ENCODE measurements at places on chromosomes 16 and 17.

DNA sequence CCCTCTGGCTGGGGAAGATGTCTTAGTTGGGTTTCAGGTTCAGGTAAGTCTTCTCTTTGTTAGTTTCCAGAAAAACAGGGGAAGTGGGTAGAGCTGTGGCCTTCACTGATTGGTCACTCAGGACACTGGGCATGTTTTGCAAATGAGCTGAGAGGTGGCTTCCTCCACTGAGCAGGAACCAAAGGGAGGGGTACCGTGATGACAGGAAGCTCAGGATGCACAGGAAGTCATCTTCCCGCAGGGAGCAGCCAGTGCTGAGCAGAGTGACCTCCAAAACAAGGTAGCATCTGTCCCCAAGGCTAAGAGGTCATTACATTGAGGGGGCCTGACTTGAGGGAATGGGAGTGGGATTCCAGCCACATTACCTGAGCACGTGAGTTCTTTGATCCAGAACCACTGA, 5.6 kb downstream of the NT5C start:
- H3K27me3 ChIP-seq = no peaks in the 10 kb centered on the region
- H3K4me1 ChIP-seq = peaks cover 22% of the 10 kb centered on the region
- peaks cover 22% of the 10 kb centered on the region for H3K36me3 ChIP-seq

DNA sequence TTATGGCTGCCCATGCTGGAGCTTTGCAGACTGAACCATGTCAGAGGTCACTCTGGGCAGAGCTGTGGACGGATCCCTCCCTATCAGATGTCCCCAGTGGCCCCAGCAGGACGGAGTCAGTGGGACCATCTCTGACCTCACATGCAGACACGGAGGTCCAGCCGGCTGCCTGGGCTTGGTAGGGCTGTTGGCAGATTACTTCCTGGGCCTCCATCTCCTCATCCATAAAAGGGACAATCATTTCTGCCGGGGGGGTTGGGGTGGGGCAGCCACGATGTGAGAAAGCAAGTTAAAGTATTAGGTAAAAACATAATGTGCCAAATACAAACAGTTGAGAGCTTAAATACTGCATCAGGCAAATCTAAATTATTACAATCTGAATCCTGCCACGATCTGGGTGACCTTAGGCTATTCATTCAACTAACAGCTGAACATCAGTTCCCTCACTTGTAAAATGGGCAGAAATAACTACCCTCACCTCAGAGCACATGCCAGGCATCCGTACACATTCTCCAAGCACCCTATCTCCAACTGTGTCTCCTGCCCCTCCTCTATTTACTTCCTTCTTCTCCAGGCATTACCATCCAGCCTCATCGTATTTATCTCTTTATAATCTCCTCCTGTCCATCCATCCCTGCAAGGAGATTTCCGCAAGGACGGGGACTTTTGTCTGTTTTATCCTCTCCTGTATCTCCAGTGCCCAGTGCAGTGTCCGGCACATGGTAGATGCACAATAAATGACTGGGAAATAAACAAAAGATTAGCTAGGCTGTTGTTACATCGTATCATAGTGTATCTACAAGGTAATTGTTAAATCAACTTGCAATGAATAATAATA, 192.3 kb upstream of the FOXF1 start:
- H3K36me3 ChIP-seq = no peaks in the 10 kb centered on the region
- H3K27me3 ChIP-seq = peaks cover 61% of the 10 kb centered on the region
- DNase-seq = no peak
- H3K4me1 ChIP-seq = no peaks in the 10 kb centered on the region

DNA sequence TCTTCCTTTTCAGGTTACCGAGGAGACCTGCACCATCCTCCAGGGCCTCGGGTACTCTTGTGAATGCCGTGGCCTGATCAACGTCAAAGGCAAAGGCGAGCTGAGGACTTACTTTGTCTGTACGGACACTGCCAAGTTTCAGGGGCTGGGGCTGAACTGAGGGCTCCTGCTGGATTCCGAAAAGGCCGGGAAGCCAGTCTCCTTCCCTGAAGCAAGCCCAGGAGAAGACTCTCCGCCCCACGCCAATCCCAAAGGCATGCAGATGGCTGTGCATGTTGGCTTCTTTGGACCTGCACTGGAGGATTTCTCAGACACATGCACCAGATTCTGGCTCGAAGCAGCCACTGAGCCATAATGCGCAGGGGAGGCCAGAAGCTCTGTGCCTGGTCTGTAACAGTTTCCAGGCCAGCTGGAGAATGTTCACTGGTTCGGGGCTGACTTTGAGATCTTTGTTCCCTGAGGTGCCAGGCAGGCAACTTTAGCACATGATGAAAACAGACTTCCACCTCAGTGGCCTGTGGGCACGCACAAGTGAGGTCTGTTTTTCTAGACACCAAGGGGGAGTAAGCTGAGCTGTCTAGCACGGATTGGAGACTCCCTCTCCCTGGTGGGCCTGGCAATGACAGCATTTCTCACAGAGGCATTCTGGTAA, 49.1 kb downstream of the ADCY7 start:
- no peaks in the 10 kb centered on the region for H3K27me3 ChIP-seq
- H3K4me3 ChIP-seq = no peak overlapping the region
- peaks cover 17% of the 10 kb centered on the region for H3K4me1 ChIP-seq
- peak overlapping the region; percentile 0 for H3K27ac ChIP-seq
- DNase-seq = no peak
- peaks cover 79% of the 10 kb centered on the region for H3K36me3 ChIP-seq

DNA sequence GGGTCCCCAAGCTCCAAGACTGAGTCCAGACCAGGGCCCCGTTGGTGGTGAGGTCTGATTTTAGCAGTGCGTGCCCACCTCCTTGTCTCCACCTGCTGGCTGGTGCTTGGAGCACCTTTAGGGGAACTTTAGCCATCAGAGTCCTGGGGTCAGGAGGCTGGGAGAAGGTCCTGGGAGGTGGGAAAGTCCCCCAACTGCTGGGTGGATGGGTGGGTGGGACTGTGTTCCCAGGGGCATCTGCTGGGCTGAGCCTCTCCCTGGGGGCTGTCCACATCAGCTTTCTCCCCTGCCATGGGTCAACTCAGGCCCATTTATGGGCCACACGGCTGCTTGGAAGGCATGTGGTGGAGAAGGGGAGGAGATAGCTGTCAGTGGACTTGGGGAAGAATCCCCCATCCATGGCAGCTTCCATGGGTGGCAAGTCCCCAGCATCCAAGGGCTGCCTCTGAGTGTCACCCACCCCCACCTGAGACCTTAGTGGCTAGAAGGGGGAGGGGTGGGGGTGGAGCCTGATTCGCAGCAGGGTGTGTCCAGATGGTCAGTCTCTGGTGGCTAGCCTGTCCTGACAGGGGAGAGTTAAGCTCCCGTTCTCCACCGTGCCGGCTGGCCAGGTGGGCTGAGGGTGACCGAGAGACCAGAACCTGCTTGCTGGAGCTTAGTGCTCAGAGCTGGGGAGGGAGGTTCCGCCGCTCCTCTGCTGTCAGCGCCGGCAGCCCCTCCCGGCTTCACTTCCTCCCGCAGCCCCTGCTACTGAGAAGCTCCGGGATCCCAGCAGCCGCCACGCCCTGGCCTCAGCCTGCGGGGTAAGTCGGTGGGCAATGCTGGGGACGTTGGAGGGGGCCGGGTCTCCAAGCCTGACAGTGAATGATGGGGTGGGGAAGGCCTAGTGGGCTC, at the start of gene TRPV2:
Gene TRPV2, plus strand, starts transcription at position 541 of the 894 bp plus-strand sequence. CDS start 2,098 bp downstream, outside the sequence.
- H3K27ac ChIP-seq = no peak within 1 kb of the TSS
- H3K4me3 ChIP-seq = peak within 1 kb of the TSS; percentile 42

GRCh38 chr16:81623365-81624102, 155.6 kb upstream of the PLCG2 start:
- peak; percentile 57 for DNase-seq
- H3K27ac ChIP-seq = no peak overlapping the region
- no peak overlapping the region for H3K4me3 ChIP-seq
- H3K36me3 ChIP-seq = peaks cover 5% of the 10 kb centered on the region

GRCh38 chr17:8875436-8875835, 8.0 kb upstream of the PIK3R6 start:
- no peak for DNase-seq
- no peak overlapping the region for H3K4me3 ChIP-seq
- H3K27me3 ChIP-seq = peaks cover 64% of the 10 kb centered on the region
- peaks cover 5% of the 10 kb centered on the region for H3K4me1 ChIP-seq
- no peak overlapping the region for H3K27ac ChIP-seq
- H3K36me3 ChIP-seq = no peaks in the 10 kb centered on the region

DNA sequence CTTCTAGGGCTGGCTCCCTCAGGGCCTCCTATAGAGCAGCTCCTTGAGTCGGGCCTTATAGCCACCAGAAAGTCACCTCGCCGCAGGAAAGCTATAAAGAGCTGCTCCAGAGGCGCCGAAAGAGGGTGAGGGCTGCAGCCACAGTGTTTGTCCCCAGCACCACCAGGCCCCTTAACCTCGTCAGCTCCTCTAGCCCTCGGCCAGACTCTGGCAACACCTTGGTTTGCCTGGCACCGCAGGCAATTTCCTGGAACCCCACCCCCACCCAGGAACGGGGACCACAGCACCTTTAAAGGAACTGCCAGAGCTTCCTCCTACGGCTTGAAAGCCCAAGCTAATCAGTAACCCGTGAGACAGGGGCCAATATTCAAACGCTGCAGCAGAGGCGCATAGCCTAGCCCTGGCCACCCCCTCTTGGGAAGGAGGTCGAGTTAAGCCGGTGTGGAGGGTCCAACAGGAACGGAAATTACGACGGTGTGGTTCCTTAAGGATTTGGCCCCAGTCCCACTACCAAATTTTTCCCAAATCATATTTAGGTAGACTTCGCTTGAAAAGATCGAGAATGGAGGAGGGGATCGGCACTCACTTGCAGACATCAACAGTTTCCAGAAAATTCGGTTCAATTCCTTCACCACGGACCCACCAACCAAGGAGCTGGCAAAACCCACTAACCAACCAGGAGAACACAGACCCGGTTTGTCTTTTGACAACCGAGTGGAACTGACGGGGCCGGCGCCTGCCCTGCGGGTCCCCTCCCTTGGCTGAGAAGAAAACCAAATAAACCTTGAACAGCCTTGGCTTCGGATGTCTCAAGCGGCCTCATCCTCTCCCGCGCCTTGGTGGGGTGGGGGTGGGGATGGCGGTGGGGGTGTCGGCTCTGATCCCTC, 3.0 kb downstream of the HOXB6 start:
- H3K36me3 ChIP-seq = peaks cover 3% of the 10 kb centered on the region
- H3K27ac ChIP-seq = peak overlapping the region; percentile 68
- no peaks in the 10 kb centered on the region for H3K27me3 ChIP-seq
- no peak for DNase-seq

GRCh38 chr16:72837846-72838585, 209.9 kb downstream of the ZFHX3 start:
- peak; percentile 50 for DNase-seq
- no peak overlapping the region for H3K27ac ChIP-seq
- H3K4me1 ChIP-seq = peaks cover 3% of the 10 kb centered on the region
- no peaks in the 10 kb centered on the region for H3K27me3 ChIP-seq
- no peak overlapping the region for H3K4me3 ChIP-seq

GRCh38 chr16:15855704-15856003, 1.2 kb downstream of the MYH11 start:
- no peaks in the 10 kb centered on the region for H3K36me3 ChIP-seq
- H3K27ac ChIP-seq = no peak overlapping the region
- no peak overlapping the region for H3K4me3 ChIP-seq
- H3K4me1 ChIP-seq = peaks cover 15% of the 10 kb centered on the region

GRCh38 chr17:4175921-4176807, 33.2 kb downstream of the CYB5D2 start:
- H3K27ac ChIP-seq = peak overlapping the region; percentile 21
- DNase-seq = no peak
- no peak overlapping the region for H3K4me3 ChIP-seq
- peaks cover 10% of the 10 kb centered on the region for H3K4me1 ChIP-seq
- H3K27me3 ChIP-seq = no peaks in the 10 kb centered on the region

- peaks cover 6% of the 10 kb centered on the region for H3K4me1 ChIP-seq
- H3K36me3 ChIP-seq = no peaks in the 10 kb centered on the region
- no peak within 1 kb of the TSS for H3K27ac ChIP-seq
- DNase-seq = no peak
These were observed at the start of gene SLC6A2 for GRCh38 chr16:55655897-55656681. TSS of gene SLC6A2 (plus strand) at chr16:55655988. CDS start at chr16:55656695, 707 bp downstream.

DNA sequence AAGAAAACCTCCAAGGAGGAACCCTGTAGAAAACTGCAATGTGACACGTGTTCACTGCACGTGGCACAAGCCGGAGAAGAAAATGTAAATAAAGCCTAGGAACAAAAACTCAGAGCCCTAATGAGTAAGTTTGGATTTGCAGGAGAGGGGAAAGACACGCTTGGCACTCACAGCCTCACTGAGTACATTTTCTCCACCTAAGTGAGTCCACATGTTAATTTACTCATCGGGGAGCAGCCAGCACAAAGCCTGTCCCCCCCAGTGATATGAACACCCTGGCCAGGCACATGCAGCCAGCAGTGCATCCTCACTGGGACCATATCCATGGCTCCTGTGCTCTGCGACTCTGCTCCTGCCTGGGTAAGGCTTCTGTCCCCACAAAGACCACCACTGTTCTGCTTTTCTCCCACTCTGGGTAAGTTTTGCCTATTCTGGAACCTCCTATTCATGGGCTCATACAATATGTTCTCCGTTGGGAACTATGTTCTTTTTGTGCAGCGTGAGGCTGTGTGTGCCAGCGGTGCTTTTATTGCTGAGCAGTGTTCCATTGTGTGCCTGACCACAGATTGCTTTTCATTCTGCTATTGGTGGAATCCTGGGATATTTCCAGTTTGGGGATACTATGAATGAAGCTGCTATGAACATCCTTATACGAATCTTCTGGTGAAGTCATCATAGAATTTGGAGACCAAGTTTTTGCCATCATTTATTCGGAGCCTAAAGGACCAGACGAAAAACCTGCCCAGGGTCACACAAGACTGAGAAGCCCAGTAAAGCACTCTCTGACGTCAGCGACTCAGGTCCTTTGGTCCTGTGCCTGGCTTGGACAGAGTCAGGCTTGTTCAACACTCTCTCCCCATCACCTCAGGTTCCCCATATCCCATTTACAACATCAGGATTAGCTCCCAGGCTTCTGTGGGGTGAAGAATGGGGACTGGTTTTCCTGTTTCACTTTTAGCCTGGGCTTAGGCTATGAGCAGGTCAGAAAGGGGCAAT, 53.3 kb downstream of the RNF112 start:
- peaks cover 34% of the 10 kb centered on the region for H3K27me3 ChIP-seq
- H3K36me3 ChIP-seq = no peaks in the 10 kb centered on the region
- H3K27ac ChIP-seq = no peak overlapping the region

GRCh38 chr16:46711106-46712058, 21.9 kb downstream of the ORC6 start:
- no peaks in the 10 kb centered on the region for H3K36me3 ChIP-seq
- no peak overlapping the region for H3K27ac ChIP-seq
- no peak overlapping the region for H3K4me3 ChIP-seq
- H3K4me1 ChIP-seq = no peaks in the 10 kb centered on the region

DNA sequence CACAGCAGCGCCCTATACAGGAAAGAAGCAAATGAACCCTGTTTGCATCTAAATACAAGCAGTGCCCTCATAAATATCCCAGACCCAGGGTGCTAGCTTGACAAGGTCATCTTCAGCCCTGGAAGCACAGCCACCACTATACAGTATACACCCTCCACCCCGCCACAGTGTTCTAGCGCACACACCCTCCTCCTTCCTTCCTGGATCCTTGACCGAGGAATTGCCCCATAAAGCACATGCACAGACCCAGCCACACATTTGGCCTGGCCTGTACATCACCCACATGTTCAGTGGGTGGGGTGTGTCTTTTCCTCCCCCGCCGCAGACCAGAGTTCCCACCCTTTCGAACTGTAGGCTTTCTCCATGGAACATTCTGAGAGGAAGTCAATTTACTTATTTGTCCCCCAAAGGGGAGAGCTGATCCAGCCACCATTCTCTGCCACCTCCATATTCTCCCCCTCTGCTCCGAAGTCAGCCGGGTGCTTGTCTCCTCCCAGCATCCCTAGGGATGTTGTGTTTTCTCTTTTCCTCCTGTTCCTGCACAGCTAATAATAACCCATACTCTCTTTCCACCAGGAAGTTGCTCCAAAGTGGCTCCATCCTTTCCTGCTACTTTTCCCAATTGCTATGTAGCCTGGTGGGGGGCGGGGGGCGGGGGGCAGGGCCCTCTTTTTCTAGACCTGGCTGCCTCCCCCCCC, 6.6 kb downstream of the ABI3 start:
- DNase-seq = no peak
- no peak overlapping the region for H3K27ac ChIP-seq
- no peaks in the 10 kb centered on the region for H3K36me3 ChIP-seq
- H3K4me3 ChIP-seq = no peak overlapping the region
